Mesenchymal stem cell (in vitro differentiated cells and primary cell): ENCODE measurements at places on chromosomes 7 and 10.

GRCh38 chr10:27949528-27950241, 49.2 kb downstream of the ODAD2 start:
- DNase-seq: no peak

GRCh38 chr10:16367621-16368292, 69.1 kb upstream of the PTER start:
- DNase-seq: no peak

GRCh38 chr7:38795593-38795992, 113.4 kb downstream of the VPS41 start:
- DNase-seq: no peak

DNA sequence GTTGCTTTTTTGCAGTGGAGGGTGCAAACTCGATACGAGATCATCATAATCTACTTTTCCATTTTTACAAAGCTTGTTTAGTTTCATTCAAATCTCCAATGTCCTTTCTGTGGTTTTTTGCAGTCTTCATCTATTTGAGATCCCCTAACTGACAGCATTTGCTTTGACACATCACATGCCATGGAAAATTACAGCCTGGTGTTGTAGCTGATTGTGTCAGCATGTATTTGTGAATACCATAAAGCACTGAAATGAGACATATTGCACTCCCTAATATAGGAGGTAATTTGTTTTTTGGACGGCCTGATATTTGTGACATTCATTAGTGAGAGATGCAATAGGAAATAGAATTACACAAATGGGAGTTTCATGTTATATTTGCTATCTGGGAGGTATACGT, 620.8 kb downstream of the KCNMA1 start:
- no peak for DNase-seq

DNA sequence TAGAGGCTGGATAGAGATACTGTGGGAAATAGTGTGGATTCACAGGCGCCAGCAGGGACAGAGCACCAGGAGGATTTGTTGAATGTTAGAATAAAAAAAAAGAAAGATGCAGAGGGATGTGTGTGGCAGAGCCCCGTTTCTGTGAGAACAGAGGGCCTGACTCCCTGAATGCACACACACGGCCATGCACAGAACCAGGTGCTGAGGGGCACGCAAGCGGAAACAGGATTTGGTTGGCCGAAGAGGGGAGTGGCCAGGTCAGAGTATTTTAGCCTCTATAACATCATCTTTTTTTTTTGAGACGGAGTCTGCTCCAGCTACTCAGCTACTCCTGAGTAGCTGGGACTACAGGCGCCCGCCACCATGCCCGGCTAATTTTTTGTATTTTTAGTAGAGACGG, 21.9 kb downstream of the IQCE start:
- no peak for DNase-seq

GRCh38 chr10:70543911-70544310, 58.6 kb downstream of the PRF1 start:
- no peak for DNase-seq

- no peak for DNase-seq
These were observed 26.5 kb upstream of the CC2D2B start for GRCh38 chr10:95881316-95881715.

- DNase-seq: no peak
These were observed 85.5 kb downstream of the SLC13A1 start for GRCh38 chr7:123114288-123114687.

- DNase-seq: no peak
These were observed 171.5 kb upstream of the ADCY1 start for GRCh38 chr7:45402480-45403218.

DNA sequence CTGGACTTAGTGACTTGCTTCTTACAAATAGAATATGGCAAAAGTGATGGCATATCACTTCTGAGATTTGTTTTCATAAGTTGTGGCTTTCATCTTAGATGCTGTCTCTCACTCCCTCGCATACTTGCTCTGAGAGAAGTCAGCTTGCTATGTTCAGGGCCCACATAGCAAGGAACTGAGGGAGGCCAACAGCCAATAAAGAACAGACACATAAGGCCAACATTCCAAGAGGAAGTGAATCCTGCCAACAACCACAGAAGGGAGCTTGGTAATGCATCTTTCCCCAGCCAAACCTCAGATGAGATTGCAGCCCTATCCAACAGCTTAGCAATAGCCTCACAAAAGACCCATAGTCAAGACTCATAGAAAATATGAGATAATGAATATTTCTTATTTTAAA, 39.2 kb upstream of the DMTF1 start:
- DNase-seq: no peak

GRCh38 chr7:113092762-113093161, 6.1 kb upstream of the GPR85 start:
- no peak for DNase-seq

- DNase-seq: no peak
These were observed 135.2 kb upstream of the PRSS1 start for GRCh38 chr7:142614116-142614515.

- DNase-seq: no peak
These were observed 16.8 kb upstream of the CHCHD1 start for GRCh38 chr10:73765066-73765465.

DNA sequence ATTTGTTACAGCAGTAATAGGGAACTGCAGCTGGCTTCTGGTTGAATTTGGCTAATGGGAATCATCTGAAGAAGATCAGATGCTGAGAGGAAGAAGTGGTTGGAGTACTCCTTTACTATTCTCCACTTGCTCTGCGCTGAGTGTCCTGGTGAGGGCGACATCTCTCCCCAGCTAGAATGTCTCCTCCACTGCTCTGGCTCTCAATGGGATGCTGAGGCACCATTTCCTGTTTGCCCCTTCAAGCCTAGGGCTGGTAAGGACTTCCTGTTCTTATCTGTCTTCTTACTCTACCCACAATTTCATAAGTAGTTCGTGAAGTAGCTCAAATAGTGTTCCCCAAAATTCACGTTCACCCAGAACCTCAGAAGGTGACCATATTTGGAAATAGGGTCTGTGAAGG, 43.2 kb upstream of the TES start:
- DNase-seq: no peak

DNA sequence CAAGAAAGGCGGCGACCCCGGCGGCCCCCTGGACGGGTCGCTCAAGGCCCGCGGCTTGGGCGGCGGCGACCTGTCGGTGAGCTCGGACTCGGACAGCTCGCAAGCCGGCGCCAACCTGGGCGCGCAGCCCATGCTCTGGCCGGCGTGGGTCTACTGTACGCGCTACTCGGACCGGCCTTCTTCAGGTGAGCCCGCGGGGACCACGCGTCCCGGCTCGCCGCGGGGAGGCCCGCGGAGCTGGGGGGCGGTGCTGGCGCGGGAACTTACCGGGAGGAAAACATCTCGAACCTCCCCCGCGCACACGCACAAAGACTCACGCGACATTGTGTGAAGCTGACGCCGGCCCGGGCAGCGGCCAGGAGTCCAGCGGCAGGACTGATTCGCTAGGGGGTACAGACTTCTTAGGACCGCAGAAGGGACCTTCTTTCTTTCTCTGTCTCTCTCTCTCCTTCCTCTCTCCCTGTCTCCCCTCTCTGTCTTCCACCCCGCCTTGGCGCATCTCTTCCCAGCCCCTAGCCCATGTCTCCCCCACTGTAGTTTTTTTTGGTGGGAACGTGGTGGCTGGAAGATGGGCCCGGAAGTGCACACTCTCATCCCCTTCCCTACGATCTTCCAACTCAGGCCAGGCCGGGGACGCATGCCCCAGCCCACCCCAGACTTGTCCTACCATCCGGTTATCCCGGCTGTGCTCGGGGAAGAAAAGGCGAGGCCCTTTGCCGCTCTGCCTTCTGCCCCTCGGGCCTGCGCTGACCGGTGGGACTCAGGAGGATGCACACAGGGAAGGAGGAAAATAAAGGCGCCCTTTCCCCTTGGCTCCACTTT, 1.2 kb downstream of the EN2 start:
- DNase-seq: no peak

DNA sequence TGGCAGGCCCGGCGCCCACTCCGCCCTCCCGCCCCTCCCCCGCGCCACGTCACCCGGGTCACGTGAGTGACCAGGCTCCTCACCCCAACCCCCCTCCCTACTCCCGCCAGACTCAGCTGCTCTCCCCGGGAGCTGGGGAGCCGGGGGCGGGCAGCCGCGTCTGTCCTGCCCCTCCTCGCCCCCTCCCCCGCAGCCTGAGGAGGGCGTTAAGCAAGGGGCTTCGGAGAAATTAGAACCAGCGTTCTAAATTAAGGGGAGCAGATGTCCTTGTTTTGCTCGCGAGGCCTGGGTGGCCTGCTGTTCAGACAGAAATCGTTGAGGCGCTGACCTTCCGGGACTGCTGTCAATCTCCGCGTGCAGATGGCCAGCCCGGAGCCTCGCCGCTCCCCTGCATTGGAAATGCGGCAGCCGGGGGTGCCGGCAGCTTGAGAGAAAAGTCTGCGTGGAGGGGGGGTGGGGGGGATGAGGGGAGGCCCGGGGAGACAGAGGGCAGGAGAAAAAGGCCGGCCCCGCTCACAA, 102.2 kb upstream of the ZNF438 start:
- DNase-seq: peak; percentile 78

DNA sequence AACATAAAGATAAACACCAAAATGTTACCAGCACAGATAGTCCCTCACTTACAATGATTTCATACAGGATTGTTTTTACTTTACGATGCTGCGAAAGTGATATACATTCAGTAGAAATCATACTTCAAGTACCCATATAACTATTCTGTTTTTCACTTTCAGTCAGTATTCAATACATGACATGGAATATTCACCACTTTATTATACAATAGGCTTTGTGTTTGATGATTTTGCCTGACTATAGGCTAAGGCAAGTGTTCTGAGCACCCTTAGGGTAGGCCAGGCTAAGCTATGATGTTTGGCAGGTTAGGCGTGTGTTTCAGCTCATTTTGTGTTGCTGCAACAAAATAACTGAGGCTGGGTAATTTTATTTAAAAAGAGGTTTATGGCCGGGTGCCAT, 155.0 kb downstream of the RTKN2 start:
- DNase-seq: no peak

DNA sequence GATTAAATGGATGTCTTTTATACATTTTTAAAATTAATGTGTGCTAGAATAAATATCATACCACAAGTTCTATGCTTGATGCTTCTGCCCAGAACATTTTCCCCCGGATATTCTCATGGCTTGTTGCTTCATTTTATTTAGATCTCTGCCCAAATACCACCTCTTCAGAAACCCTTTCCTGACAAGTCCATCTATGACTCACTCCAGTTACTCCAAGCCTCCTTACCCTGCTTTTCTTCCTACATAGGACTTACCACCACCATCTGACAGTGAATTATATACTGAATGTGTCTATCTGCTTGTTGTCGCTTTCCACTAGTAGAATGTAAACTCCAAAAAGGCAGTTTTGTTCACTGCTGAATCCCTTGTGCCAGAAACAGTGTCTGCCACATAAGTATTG, 19.1 kb upstream of the ERVW-1 start:
- DNase-seq: peak; percentile 12

GRCh38 chr7:7819442-7820247, 101.2 kb upstream of the RPA3 start:
- DNase-seq: no peak

- no peak for DNase-seq
These were observed 609.0 kb upstream of the FZD8 start for GRCh38 chr10:36251068-36251467.

GRCh38 chr7:46972205-46972604, 609.7 kb downstream of the TNS3 start:
- peak; percentile 80 for DNase-seq

- peak; percentile 36 for DNase-seq
These were observed 80.7 kb upstream of the SEC61G start for GRCh38 chr7:54839575-54840213.

DNA sequence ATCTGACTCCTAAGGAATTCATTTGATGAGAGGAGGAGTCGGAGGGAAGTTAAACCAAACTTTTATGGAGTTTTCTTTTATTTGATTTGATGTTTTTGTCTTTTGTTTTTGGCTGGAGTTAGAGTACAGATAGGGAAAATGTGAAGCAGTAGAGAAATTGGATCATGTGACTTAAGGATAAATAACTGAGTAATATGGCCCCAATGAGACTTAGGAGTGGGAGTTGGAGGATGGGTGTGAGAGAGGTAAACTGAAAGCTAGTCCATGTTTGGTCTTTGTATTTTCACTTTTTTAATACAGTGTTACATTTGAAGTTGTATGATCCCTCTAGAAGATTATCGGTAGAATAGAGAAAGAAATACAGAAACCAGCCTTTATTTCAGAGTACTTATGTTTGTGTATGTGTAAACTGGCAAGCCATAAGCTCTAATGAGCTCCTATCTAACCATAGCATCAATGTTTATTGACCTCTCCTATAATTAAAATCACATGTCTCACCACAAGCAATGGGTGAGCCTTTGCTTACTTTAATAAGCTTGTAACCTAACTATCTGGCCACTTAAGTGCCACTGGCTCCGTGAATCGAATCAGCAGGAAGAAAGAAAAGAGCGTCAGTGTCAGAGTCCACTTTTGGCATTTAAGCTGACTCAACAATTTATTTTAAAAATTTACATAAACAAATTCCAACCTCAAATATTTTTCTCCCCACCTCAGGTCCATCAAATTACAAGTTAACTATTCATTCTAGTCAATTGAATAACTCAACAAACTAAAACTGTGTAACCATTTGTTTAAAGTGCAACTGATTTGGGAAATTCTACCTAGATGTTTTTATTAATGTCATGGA, 113.8 kb downstream of the EPDR1 start:
- no peak for DNase-seq

- peak; percentile 89 for DNase-seq
These were observed 33.4 kb downstream of the XPNPEP1 start for GRCh38 chr10:109889867-109890266.

GRCh38 chr10:120005207-120006201, 113.0 kb downstream of the SEC23IP start:
- no peak for DNase-seq

DNA sequence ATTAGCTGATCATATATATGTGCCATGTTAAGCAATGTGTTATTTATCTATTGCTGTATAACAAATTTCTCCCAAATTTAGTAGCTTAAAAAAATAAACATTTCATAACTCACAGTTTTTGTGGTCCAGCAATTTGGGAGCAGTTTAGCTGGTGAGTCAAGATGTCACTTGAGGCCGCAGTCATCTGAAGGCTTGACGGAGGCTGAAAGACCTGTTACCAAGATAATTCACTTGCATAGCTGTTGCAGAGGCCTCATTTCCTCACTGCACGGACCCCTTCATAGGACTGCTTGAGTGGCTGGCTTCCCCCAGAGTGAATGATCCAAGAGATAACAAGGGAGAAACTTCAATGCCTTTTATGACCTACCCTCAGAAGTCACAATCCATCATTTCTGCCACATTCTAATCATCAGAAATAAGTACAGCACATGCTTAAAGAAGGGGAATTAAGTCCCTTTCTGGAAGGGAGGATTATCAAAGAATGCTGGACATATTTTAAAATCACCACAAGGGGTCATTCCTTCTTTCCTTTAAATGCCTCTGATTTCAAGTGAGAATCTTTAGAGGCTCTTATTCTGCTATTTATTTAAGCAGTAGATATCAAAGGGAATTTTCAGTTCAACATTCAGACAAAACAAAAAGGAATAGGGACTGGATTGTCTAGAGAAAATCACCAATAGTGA, 10.5 kb upstream of the SRPK2 start:
- DNase-seq: peak; percentile 35
